ENCODE measurements at places on chromosomes 5 and 9. TPM values are rescaled to one million over a fixed set of nuclear protein-coding genes. Genes with fewer than 3 reads are reported as not detected.

The ZNF483 gene
- total RNA-seq = 37.1 TPM

The ZDHHC11B gene
- total RNA-seq = 4.5 TPM

The MAML1 gene
- 7.3 TPM for total RNA-seq

The MYORG gene
- 2.4 TPM for total RNA-seq

Measured in frontal cortex (tissue), 4 donors.